ENCODE measurements at places on chromosomes 2 and 18.

DNA sequence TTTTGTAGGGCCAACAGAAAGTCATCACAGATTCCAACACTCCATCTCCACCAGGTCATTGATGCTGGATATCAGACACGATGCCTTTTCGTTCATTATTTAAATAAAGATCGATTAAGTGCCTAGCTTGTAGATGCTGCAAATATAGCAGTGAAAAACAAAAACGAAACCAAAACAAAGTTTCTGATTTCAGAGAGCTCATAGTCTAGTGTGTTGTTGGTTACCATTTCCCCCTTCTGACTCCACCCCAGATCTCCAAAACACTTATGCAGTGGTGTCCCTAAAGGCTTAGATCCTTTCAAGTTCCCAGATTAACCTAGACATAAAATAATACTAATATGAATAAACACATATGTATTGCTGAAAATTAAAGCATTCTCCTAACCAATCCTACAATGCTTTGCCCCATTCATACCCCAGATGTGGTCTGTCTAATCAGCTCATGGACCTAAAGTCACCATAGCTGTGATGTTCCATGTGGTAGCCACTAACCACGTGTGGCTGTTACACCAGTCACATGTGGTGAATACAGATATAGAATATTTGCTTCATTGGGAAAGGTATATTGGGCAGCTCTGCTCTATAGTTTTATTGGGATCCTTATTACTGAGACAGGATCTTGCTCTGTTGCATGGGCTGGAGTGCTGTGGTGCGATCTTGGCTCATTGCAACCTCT is 787.2 kb downstream of the TDRD15 start:
- DNase-seq: no peak

GRCh38 chr2:64367444-64368232 is 86.3 kb upstream of the LGALSL start:
- DNase-seq: no peak

DNA sequence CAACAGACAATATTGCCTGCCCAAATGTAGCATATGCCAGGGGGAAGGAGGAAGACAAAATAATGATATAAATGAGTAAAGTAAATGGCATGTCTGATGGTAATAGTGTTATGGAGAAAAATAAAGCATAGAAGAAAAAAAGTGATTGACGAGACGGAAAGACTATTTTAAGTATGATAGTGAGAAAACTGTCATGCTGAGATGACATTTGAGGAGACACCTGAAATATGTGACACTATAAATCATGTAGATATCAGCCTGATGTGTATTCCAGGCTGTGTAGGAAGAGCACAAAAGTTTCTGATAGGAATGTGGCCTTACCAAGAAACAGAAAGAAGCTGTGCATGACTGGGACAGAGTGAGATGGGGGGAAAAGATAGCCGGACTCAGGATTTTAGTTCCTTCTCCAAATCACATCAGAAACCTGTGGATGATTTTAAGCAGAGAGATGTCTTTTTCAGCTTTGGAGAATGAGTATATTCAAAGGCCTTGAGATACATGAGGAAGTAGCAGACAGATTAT is 387.3 kb upstream of the SYT4 start:
- DNase-seq: no peak

- no peak for DNase-seq
Observed at GRCh38 chr2:171247741-171248662, 87.3 kb upstream of the TLK1 start.

- no peak for DNase-seq
Observed at GRCh38 chr18:60675801-60676200, 303.2 kb upstream of the MC4R start.

- DNase-seq: no peak
Observed at GRCh38 chr2:22697054-22697788, 687.8 kb upstream of the KLHL29 start.

- no peak for DNase-seq
Observed at GRCh38 chr2:239806758-239807434, 218.2 kb downstream of the NDUFA10 start.

GRCh38 chr2:120510751-120511395 is 164.9 kb downstream of the INHBB start:
- no peak for DNase-seq

DNA sequence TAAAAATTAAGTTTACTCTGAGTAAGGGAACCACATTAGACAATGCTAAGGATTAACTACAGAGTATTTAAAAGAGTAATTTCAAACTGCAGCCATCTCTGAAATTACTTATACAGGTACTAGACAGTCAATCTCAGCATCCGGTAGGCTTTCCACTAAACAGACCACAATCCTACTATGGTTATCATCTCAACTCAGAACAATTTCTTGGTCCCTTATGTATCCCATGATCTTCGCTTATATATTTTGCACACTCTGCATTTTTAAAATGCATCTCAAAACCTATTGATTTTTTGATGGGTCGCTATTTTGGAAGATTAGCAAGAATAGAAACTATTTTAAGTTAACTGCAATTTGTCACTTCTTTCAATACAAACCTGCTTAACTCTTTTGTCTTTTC is 1.4 kb downstream of the PPP4R1 start:
- no peak for DNase-seq

DNA sequence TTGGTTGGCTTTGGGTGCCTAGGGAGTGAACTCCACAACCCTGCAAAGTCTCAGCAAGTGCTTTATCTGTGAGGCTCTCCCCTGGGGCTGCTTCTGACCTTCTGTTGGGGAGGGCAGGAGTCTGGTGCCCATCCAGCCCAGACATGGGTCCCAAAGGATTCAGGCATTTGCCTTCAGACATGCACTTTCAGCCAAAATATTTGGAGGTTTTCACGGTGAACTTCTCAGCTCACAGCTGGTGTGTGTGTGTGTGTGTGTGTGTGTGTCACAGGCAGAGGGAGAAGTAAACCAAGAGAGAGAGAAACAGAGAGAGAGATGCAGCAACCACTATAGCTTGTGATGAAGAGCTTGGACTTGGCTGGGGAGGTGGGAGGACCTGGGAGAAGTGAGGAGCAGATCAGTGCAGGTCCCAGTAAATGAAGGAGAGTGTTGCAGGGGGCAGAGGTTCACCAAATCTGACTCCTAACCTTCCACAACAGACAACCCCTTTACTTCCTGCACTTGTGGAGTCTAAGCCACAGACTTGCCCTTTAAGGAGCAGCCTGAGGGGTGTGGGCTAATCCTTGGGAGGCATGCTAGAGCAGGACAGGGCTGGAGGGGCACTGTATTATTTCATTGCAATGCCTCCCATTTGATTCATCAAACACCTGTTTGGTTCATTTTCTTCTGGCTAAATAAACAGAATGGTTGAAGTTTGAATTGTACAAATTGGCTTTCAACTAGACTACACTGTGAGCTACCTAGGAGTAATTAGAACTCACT is 14.1 kb downstream of the SLC9A4 start:
- DNase-seq: no peak

- no peak for DNase-seq
Observed at GRCh38 chr2:77910136-77910535, 388.0 kb upstream of the LRRTM4 start.

DNA sequence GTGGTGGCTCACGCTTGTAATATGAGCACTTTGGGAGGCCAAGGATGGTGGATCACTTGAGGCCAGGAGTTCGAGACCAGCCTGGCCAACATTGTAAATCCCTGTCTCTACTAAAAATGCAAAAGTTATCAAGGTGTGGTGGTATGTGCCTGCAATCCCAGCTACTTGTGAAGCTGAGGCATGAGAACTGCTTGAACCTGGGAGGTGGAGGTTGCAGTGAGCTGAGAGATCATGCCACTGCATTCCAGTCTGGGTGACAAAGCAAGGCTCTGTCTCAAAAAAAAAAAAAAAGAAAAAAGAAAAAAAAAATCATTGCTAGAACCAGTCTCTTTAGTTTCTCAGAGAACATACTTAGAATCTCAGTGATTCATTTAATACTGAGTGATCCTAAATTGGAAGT is 217.1 kb downstream of the DYM start:
- no peak for DNase-seq

DNA sequence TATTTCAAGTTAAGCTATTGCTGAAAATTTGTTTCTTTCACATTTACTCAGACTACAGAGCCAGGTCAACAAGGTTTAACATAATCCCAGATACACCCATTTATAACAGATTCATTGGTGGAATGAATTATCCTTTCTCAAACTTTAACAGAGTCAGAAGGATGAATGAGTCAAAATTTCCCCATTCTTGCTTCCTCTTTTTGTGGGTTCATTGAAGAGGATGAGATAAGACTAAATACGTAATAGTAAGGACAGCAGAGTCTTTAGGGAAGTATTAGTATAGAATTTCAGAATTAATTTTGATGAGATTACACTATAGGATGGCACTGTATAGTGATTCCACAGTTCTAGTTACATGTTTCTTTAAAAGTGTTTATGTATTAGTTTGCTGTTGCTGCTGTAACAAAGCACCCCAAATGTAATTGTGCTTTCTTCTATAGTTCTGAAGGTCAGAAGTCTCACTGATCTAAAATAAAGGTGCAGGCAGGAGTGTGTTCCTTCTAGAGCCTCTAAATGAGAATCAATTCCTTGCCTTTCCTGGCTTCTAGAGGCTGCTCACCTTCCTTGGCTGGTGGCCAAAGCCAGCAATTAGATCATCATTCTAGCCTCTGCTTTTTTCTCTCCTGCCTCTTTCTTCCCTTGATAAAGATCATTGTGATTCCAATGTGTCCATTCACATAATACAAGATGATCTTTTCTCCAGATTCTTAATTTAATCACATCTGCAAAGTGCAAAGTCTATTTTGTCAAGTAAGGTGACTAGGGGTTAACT is 309.3 kb upstream of the PIK3C3 start:
- DNase-seq: no peak

DNA sequence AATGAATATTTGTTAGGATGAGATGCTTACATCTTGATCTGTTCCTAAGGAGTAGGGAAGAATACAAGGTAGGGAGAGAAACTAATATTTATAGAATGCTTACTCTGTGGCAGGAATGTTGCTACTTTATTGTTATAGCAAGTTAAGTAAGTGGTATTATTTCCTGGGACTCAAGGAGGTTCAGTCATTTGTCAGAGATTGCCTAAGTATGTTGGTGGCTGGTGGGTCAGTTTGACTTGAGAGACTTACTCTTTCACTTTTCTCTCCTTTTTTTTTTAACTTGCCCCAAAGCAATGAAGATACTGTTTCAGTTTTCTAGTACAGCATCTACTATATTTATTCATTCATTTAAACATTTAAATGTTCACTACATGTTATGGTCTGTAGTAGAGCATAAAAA is 209.2 kb upstream of the STON1 start:
- DNase-seq: no peak

DNA sequence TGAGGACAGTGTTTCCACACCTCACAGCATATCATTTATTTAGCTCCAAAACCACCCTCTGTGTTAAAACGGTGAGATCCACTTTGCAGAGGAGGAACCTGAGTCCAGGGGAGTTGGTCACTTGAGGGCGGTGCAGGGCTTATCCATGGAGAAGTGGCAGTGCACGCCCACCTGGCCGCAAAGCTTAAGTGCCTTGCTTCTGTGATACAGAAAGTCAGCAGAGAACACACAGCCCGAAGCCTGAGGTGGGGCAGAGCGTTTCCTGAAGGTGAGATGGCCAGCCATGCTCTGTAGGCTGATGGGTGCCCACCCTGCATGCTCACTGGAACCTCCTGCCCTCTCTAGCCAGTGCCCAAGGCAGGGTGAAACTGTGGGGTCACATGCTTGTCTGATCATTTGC is 87.3 kb downstream of the SH3RF3 start:
- no peak for DNase-seq

- DNase-seq: no peak
Observed at GRCh38 chr2:159840616-159841015, 42.6 kb upstream of the CD302 start.

DNA sequence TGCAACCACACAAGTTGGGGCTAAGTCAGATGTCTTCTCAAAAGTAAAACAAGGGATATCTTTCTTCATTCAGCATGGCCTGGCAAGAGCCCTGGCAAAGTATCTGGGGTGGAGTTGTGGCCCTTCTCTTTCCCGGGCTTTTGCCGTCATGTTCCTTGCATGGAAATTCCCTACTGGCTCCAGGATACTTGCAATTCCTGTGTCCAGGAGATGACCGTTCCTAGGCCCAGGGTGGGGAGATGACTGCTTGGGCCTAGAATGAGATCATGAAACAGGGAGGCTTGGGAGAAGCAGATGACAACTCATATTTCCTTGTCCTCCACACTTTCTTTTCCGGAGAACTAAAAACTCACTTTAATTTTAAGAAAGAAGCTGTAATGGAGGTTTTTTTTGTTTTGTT is 60.9 kb downstream of the TGIF1 start:
- no peak for DNase-seq

DNA sequence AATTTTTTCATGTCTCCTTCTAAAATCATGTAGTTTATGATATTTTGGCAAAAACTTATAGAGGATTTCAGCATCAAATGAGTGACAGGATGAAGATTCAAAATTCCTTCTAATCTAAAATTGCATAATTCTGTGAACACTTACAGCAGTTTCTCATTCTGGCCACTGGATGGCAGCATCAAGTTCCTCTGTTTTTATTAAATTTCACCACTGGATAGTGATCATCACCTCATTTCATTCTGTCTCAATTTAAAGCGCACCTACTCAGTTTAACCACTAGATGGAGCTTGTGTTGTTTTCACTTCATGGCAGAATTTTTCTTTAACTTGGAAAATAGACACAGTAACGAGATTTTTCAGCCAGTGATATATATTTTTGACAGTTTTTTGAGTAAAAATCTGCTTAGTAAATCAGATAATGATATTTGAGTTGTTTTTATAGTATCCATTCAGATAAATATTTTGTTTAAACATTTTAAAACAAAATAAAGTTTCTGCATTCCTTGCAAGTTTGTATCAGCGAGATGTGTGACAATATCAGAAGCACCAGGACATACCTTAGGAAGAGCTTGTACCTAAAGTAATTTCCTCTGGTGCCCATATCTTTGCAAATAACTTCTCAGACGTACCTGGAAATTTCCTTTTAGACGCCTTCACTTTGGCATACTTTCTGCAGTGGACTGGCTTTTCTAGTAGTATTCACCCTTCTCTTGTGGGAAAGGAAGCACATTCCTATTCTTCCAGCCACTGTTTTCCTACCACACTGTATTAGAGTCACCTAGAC is 94.7 kb upstream of the ARHGAP15 start:
- DNase-seq: peak; percentile 81

DNA sequence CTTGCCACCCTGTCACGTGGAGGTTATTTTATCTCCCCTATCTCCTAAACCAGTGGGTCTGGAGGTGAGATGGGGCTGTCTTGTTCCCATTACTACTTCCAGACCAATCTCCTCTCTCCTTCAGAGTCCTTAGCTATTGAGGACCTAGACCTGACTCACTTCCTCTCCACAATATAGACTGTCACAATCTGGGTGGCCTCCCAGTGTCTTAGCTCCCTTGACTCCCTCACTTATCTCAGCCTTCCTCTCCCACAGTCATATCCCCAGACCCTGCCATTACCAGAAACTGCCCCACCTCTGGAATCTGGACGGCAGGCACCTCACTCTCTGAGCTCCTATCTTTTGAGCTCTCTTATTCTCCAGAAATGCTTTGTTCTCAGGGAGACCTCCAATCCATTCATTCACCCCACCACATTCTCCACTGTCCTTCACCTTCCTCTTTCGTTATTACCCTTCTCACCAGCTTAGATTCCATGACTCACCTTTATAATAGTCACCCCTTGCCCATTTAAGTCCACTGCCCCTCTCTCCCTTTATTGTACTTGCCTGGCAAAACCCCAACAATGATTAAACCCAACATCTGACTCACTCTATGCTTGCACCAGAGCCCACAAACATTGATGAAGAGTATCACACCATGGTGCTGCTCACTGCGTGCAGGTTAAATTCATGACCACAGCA is 23.3 kb upstream of the SIX3 start:
- no peak for DNase-seq

GRCh38 chr18:52620926-52621439 is 281.0 kb downstream of the DCC start:
- no peak for DNase-seq
